ENCODE measurements at places on chromosomes 3 and 15.

DNA sequence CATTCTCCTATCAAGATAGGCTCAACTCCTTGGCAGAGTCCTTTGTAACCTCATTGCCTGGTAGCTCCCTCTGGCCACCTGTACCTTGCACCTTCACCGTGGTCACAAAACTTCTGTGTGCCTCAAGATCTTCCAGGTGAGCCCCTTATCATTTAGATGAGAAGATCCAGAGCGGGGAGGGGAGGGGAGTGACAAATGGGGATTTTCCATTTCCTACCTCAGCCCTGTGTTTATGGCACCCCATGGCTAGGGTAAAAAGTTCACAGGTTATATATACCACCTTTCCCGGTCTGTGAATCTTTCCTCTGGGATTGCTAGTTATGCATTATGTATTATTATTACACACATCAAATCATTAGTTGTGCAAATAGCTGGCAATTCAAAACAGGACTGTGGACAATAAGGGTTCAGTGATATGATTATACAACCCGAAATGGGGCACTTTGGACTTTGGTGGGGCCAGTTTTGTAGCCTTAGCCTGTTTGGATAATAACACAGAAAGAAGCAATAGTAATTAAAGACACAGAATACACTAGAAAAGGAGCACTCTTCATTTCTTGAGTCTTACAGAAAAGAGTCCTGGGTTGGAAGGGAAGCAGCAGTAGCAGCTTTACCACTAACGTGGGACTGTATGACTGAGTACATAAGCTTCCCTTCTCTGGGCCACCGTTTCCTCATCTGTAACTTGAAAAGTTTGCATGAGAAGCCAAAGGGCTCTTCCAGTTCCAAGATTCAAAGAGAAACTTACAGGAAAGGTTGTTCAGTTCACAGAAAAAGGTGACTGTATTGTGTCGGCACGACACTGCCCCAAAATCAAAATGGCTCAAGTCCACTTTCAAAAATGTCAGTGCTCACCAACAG lies 7.1 kb downstream of the TLE3 start:
- DNase-seq, result no peak

DNA sequence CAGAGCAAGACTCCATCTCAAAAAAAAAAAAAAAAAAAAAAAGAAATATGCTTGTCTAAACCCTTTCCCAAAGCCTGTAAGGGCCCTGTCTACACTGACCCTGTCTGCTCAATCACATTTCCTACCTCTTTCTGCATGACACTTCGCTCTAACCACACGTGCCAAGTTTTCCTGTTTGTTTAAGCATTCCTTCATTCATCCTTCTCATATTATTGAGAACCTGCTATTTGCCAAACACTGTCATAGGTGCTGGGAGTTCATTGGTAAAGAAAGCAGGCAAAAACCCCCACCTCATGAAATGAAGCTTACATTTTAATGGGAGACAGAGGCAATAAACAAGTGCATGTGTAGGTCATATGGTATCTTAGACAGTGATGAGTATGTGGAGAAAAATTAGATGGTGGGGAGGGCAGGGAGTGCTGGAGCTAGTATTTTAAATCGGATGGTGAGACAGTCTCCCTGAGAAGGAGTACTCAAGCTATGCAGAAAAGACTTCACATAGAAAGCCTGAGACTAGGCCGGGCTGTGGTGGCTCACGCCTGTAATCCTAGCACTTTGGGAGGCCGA lies 48.0 kb downstream of the B3GNT5 start:
- DNase-seq, result no peak

- DNase-seq, result no peak
Observed at GRCh38 chr15:63972801-63973200, 73.5 kb downstream of the DAPK2 start.

DNA sequence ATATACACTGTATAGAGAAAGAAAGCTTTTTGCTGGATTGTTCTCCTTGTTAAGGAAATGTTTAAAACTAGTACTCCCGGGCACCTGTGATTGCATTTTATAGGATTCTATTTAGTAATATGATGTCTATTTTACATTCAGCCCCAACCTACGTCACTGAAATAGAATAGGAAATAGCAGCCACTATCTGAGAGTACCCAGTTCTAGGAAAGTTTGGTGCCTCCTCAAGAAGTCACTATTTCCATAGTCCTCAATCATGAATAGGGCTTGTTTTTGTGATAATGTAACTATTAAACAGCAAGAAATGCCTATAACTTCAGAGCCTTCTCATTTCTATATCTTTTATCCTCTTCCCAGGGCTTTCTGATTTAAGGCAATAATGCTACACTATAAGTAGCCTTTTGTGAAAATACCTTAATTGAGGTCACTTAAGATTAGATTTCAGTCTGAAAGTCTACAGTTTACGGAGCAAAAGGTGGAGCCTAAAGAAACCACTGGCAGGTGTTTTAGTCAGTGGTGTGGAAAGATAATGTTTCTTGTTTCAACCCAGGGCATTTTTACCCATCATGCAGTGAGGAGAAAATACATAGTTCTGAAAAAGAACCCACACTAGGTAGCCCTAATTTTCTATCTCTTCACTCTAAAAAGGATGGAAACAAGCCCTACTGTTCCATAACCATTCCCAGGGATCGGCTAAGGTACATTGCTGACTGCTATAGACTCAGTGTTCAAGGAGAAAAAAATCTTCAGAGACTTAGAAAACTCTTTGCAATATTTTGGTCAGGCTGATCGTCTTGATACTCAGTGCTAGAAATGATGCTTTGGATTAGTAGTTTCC lies 38.7 kb downstream of the TIGIT start:
- DNase-seq, result no peak

DNA sequence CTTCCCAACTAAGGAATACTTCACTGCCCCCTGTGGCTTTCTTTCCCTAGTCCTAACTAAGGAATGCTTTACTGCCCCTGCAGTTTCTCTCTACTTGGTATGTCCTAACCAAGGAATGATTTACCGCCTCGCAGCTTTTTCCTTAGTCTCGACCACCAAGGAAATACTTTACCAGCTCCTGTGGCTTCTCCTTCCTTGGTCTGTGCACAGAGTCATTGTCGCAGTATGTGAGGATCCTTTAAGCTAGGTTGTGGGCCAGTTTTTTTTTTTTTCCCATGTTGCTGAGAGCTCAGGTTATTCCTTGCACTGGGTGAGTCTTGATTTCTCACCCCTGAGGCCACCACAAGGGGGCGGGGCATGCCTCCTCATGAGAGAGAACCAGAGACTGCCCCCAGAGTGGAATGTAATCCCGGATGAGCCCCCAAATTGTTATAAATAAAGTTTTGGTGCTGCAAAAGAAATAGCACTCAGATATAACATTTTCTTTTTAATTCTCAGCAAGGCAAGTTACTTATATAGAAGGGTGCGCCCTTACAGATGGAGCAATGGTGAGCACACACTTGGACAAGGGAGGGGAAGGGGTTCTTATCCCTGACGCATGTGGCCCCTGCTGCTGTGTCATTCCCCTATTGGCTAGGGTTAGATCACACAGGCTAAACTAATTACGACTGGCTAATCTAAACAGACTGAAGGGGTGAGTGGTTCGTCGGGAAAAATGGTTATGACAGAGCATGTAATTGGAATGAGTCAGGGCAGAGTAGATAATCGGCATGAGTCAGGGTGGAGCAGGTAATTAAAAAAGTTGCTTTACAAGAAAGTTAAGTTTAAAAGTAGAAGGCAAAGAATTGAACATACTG lies 27.0 kb downstream of the NDUFB4 start:
- peak; percentile 67 for DNase-seq

- DNase-seq, result no peak
Observed at GRCh38 chr3:63095-63765, 133.3 kb upstream of the CHL1 start.
